Stimulated activated naive CD8-positive, alpha-beta T cell treated with anti-CD3 and anti-CD28 coated beads, Interleukin-15, Interleukin-2, amounts not matched to agents 100 U/mL and 50 U/mL, for 24 hours (primary cell): ENCODE measurements at places on chromosomes 11 and 22.

DNA sequence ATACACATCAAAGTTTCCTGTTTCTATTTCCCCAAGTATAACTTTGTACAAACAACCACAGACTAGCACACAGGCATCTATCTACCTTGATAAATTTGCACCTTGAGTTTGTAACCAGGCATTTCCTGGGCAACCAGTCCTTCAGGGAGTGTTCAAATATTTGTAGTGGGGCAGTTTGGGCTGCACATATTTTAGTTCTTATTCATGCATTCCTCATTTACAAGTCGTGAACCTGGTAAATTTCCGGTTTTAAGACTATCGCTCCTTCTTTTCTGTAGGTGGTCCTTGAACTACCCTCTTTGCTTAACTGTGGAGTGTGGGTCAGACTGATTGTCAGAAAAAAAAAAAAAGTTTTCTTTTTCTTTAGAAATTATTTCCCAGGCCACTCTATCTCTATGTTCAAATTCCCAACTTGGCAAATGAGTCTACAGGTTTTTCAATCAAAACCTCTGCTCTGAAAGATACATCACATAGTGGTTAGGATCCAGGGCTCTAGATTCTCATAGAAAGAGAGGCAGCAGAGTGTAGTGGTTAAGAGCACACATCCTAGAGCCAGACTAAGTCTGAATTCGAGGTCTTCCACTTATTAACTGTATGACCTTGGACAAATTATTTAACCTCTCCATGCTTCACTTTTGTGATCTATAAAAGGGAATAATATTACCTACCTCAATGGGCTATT, 201.5 kb downstream of the SOX6 start:
- no peak for DNase-seq

DNA sequence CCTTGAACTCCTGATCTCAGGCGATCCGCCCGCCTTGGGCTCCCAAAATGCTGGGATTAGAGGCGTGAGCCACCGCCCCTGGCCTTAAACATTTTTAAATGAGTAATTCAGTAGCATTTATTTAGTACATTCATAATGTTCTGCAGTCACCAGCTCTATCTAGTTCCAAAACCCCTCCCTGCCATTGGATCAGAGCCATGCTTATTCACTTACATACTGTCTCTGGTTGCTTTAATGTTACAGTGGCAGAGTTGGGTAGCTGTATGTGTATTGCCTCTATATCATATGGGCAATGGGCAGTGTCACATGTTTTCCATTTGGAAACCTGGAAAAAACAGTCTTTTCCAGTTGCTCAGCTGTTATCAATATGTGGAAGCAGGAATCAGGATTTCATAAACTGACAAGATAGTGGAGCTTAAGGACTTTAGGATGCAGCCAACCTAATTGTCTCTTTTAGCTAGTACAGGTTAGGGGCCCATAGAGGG, 10.5 kb downstream of the COA4 start:
- DNase-seq: no peak

DNA sequence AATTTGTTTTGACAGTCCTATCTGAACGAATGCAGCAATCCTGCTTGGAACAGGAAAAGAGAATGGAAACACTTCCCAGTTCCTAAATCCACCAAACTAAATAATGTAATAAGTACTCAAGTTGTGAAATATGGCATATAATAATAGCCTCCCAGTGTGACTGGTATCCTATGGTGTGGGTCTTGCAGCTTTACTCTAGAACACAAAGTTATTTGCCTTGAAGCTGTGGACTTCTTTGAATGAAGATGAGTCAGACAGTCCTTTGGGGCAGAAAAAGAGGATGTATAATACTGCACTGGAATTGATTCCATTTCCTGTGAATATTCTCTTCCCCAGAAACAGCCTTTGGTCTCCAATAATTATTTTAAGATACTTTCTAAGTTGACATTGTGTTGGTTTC, 887.0 kb downstream of the KCNA4 start:
- no peak for DNase-seq

- no peak for DNase-seq
Measured at GRCh38 chr11:58574881-58575280, 775 bp downstream of the LPXN start.

GRCh38 chr11:133559833-133560471, 27.7 kb upstream of the OPCML start:
- no peak for DNase-seq

DNA sequence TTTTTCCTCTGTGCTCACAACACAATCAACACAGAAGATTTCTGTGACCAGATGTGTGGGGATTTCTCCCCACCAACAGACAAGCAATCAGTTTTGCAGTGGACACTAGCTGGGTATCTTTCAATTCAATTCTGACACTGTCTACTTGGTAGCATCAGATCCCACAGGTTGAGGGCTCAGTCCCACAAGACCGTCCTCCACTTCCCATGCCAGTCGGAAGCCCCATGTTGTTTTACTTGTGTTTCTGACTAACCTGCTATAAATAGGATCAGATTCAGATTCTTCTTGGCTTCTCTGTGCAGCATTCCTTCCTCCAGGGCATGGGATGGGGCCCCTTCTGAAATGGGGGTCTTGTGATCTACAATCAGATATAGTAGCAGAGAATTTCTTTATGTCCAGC, 19.6 kb downstream of the ACER3 start:
- DNase-seq: no peak

DNA sequence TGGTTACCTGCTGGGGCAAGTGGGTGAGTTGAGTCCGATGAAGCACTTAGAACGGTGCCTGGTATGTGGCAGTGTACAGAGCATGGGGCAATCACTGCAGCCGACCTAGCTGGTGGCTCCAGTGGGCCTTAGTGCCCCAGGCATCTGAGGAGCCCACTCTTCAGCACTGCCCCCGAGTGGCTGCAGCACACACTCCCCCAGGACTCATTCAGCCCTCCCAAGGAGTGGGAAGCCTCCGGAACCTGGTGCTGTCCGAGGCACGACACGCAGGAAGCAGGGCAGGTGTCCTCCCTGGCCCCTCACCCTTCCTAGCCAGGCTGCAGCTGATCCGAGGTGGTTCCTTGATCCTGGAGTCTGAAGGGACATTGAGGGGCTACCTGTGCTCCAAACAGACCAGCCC, 42.4 kb upstream of the PRODH start:
- no peak for DNase-seq

GRCh38 chr11:587978-588380, 11.7 kb downstream of the PHRF1 start:
- peak; percentile 72 for DNase-seq

GRCh38 chr11:63762654-63763495, 5.7 kb downstream of the ZFTA start:
- no peak for DNase-seq

DNA sequence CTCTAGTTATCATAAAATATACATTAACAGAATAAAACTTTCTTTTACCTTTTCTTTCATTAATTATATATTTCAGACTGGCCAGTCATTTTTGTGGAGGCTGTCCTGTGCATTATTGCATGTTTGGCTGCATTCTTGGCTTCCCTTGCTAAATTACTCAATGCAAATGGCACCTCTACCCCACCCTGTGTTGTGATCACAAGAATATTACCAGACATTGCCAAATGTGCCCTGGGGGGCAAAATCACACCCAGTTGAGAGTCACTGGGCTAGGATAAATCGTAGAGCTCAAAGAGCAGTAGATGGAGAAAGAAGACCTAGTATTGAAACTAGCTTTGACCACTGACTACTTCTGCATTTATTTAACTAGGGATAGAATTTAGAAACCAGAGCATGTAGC, 1257.8 kb upstream of the TENM4 start:
- no peak for DNase-seq

- DNase-seq: no peak
Measured at GRCh38 chr11:123194337-123195187, 486 bp downstream of the CLMP start.

DNA sequence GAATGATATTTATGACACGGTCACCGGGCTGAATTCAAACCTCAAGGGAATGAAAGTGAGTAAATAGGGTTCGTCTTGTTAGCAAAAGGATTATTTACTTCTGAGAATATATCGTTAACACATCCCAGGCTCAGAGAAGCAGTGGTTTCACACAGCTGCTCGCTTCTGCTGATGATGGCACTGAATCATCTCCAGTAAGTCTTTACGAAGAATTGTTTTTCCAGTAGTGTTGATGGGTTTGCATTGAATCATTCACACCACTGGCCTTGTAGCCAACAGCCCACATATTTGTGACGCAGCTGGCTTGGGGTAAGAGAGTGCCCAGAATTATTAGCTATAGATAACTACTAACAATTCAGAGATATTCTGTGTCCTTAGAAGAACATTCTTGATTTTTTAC, 236.3 kb downstream of the CADM1 start:
- DNase-seq: no peak

- no peak for DNase-seq
Measured at GRCh38 chr11:34501949-34502348, 11.6 kb downstream of the ELF5 start.

GRCh38 chr11:68682531-68682961, 1.8 kb upstream of the GAL start:
- DNase-seq: peak; percentile 16

- no peak for DNase-seq
Measured at GRCh38 chr22:31615940-31616314, 46.1 kb downstream of the PISD start.

GRCh38 chr11:112783945-112784322, 177.3 kb upstream of the NCAM1 start:
- no peak for DNase-seq

DNA sequence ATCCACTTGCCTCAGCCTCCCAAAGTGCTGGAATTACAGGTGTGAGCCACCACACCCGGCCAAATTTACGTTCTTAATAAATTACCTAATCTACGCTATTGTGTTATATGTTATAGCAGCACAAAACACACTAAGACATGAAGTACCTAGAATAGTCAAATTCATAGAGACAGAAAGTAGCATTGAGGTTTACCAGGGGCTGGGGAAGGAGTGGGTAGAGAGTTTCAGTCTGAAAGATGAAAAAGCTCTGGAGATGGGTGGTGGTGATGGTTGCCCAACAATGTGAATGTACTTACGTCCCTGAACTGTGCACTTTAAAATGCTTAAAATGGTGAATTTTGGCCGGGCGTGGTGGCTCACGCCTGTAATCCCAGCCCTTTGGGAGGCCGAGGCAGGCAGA, 65.7 kb upstream of the NUP50 start:
- no peak for DNase-seq

GRCh38 chr11:21625982-21626381, 566.9 kb upstream of the ANO5 start:
- peak; percentile 2 for DNase-seq

- DNase-seq: no peak
Measured at GRCh38 chr11:125975634-125976033, 29.8 kb downstream of the VSIG10L2 start.

- no peak for DNase-seq
Measured at GRCh38 chr11:117187799-117188481, 9.4 kb downstream of the SIDT2 start.
